ENCODE measurements at places on chromosomes 1 and 21.

DNA sequence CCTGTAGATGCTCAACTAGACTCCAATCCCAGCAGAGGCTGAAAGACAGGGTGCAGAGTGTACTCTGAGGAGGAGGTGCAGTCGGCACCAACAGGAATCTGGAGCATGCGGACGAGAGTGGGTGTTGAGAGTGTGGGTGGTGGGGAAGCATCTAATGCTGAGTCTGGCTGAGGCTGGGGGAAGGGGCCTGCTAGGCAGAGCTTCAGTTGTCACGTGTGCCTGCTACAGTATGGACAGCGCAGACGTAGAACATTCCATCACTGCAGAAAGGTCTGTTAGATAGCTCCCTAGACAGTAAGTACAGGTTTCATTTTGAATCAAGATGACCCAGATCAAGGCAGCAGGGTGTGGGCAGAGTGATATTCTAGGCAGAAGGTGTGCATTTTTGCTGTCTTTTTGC lies 23.1 kb downstream of the SNAP47 start:
- no peak for DNase-seq

GRCh38 chr1:56050911-56051310 lies 528.5 kb downstream of the PLPP3 start:
- DNase-seq, result no peak

DNA sequence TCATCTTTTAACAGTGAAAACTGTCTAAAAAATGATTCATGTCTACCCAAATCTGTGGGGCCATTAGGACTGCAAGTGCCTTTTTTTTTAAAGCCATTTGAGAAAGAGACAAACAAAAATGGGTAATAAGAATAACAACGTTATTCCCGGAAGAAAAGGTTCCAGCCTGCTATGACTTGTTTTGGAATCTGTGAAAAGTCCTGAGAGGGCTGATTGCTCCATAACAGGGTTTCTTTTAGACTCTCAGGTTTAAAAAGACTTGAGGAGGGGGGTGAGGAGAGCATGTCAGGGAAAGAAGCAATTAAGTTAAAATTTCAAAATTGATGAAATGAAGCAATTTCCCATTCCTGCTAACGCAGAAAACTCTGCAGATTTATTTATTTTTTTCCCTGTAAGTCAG lies 56.4 kb downstream of the CACHD1 start:
- no peak for DNase-seq

DNA sequence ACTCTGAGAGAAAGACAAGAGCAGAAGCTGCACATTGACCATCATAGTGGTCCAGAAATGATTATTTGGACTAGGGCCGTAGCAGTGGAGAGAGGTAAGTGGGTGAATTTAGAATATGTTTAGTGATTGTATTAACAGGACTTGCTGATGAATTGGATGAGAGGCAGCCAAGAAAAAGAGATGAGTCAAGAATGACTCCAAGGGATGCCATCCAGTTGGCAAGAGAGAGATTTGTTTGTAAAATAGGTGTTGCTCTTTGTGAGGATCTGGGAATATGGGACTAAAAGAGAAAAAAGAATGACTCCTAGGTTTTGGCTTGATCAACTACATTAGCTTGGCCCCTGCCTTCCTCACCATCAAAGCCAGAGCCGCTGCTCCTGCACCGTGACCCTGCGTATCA lies 54.2 kb upstream of the ARTN start:
- DNase-seq, result no peak

- no peak for DNase-seq
Observed at GRCh38 chr1:57594002-57594401, 170.1 kb upstream of the DAB1 start.
